ENCODE measurements at places on chromosomes 6 and 20.

GRCh38 chr6:7324520-7324919 is 11.5 kb upstream of the SSR1 start:
- DNase-seq = no peak

- DNase-seq = peak; percentile 73
These were observed 128.5 kb downstream of the BCAS1 start for GRCh38 chr20:53941680-53942471.

- DNase-seq = peak; percentile 76
These were observed 119.7 kb upstream of the ZNF184 start for GRCh38 chr6:27592481-27593199.

DNA sequence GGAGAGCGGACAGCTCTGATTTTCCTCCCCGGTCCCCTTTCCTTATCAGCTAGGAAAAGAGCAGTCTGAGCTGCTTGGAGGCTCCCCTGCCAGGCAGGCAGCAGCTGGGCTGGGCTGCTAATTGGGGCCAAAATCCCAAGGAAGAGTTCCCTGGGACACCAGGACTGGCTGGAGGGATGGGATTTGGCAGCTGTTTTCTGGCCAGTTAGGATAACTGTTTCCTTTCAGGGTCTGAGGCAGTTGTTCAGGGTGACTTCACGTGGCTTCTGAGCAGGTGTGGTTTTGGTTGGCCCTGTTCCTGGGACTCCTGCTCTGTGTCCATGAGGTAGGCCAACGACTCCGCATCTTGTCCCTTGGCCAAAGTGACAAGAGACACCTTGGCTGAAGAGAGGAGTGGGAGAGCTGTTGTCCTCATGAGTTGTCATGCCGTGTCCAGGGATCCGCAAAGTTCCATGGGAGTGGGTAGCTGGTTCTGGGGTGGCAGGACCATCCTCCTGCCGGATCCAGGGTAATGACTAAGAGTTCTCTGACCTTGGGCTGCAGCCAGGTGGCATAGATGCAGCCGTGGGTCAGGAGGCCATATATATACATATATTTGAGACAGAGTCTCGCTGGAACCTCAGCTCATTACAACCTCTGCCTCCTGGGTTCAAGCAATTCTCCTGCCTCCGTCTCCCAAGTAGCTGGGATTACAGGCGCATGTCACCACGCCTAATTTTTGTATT is 21.2 kb downstream of the MRPS18A start:
- DNase-seq = peak; percentile 33

DNA sequence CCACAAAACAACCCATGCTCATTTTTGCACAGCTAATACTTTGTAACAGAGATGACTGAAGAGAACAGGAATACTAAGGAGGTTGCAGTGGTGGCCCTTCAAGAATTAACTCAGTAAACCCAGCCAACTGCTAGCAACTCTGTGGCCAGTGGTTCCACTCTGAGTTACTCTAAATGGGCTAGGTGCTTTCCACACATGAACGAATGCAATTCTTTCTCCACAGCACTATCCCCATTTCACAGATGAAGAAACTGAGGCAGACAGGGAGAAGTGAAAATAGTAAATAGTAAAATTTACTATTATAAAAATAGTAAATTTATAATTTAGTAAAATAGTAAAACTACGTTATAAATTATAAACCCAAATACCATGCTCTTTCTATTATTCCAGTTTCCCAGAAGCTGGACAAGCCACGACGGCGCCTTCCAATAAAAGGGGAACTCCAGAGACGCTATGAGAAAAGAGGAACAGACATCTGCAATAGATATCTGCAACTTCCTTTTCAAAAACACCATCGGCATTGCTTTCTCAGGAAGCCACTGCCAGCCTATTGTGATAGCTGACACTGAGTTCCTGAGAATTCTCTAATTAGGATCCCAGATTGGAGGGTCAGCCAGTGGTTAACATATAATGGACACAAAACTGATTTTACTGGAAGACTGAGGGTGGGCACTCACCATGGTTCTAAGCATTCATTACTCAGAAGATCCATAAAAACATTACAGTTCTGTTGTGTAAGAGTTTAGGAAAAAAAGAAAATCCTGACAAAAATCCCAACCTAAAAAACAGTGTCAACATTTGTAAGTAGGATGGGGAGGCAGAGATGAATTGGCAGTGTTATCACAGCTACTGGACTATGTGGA is 16.2 kb downstream of the FKBP1A start:
- peak; percentile 16 for DNase-seq

DNA sequence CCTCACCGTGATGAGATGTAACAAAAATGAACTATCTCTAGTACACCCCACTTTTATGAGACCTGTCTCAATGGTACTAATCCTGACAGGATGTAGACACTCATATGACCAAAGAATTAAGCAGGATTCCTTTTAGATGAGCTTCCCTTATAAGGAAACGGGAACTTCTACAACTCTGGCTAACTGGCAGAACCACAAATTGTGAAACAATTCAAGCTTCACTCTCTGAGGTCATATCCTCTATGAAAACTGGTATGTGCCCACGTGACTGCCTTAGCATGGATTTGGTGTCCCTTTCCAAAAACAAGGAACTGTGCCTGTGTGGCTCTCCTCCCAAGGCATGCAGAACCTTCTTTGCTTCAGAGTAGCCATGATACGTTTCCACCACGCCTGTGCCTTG is 14.1 kb upstream of the CPNE5 start:
- DNase-seq = no peak

GRCh38 chr6:135277422-135277821 is 96.3 kb downstream of the MYB start:
- DNase-seq = no peak

DNA sequence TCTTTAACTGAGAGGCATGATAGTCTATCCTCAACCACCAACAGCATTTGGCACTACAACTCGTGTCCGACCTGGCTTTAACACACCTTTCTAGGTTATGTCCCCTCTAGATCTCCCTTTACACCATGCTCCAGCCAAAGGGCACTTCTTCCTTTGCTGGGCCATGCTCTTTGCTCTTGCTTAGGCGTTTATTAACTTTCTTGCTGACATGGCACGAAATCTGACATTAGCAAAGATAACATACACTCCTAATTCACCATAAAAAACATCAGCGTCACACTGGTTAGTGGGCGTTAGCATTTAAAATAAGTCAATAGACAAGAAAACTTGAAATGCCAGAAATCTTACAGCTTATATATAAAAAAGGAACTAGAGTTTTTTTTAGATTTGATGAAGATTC is 47.3 kb upstream of the ADGRG6 start:
- DNase-seq = no peak

- DNase-seq = no peak
These were observed 108.7 kb downstream of the NCOA3 start for GRCh38 chr20:47610247-47610944.

GRCh38 chr20:7057611-7058010 is 290.1 kb downstream of the BMP2 start:
- DNase-seq = no peak

DNA sequence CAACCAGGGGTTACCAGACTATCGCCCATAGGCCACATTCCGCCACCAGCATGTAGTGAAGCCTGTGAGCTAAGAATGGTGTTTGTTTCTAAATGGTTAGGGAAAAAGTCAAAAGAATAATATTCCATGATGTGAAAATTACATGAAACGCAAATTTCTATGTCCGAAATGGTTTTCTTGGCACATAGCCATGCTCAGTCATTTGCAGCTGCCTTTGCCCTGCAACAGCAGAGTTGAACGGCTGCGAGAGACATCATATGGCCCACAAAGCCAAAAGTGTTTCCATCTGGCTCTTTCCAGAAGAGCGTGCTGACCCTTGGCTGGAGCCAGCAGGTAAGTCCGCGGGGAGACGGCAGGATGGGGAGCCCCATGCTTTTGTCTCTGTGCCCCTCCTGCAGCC is 60.7 kb downstream of the FAM120B start:
- DNase-seq = no peak

DNA sequence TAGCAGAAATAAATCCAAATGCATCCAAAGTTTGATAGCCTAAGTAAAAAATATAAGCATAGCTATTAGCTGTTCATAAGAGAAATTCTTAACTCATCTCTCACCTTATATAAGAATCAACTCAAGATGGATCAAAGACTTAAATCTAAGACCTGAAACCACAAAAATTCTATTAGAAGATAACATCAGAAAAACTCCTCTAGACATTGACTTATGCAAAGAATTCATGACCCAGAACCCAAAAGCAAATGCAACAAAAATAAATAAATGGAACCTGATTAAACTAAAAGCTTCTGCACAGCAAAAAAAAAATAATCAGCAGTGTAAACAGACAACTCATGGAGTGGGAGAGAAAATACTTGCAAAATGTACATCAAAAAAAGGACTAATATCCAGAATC is 184.3 kb downstream of the TFAP2A start:
- DNase-seq = no peak

DNA sequence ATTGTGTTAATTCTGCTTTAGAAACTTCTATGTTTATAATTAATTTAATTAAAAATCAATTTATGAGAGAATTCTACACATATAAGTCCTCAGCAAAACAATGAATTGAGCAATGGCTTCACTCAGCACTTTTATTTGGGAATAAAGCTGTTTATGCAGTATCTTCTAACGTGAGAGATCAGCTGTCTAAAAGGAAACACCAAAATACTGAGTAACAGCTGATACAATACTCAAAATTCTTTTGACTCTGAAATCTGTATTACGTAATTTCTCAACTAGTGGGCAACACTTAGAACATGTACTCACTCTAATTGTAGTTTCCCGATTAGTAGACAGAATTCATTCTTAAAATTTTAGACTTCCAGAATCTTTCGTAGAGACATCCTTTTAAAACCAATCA is 49.8 kb downstream of the MAP3K7 start:
- no peak for DNase-seq

- DNase-seq = no peak
These were observed 951.3 kb downstream of the EPHA7 start for GRCh38 chr6:92468066-92468465.

GRCh38 chr20:36644706-36645095 is 1.3 kb downstream of the SLA2 start:
- no peak for DNase-seq

DNA sequence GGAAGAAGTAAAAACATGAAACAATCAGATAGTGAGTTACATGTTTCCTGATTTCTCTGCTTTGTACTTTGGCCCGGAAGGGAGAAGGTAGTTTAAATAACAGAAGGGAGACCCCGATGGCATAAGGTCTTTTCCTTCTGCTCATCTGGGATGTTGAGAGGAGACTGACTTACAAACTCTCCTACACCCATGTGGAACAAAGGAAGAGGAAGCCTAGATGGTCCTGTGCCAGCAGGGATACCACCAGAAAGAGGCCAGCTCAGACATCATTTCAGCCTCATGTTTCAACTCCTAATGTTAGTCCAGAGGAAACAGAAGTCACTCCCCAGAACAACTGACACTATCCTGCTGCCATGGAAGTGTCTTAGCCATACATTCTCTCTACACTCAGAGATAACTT is 250.7 kb upstream of the NOX3 start:
- no peak for DNase-seq

- DNase-seq = no peak
These were observed 81.9 kb upstream of the E2F3 start for GRCh38 chr6:20319520-20320357.

DNA sequence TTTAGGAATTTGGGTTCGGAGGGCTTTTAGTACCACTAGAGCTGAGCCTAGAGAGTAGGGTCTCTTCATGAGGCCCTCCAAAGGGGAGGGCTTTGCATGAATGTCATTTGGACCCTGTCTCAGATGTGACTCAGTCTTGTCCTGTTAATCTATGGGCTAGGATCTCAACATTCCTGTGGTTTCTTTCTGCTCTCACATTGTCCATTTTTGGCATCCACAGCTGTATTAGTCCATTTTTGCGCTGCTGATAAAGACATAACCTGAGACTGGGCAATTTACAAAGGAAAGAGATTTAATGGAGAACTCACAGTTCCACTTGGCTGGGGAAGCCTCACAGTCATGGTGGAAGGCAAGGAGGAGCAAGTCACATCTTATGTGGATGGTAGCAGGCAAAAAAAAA is 61.0 kb downstream of the CRYBG1 start:
- no peak for DNase-seq

- no peak for DNase-seq
These were observed 190.4 kb upstream of the MCHR2 start for GRCh38 chr6:100184473-100184872.

- peak; percentile 72 for DNase-seq
These were observed 42.0 kb upstream of the PLCG1 start for GRCh38 chr20:41095110-41095969.

- DNase-seq = no peak
These were observed 40.2 kb downstream of the E2F3 start for GRCh38 chr6:20441921-20442320.

- peak; percentile 58 for DNase-seq
These were observed 1211.1 kb upstream of the GJE1 start for GRCh38 chr6:140921366-140922226.

Data from neural progenitor cell (in vitro differentiated cells).